Activated CD8-positive, alpha-beta T cell treated with anti-CD3 and anti-CD28 coated beads for 36 hours (primary cell): ENCODE measurements at places on chromosomes 13 and 19. TPM values are rescaled to one million over a fixed set of nuclear protein-coding genes. Genes with fewer than 3 reads are reported as not detected.

The FAM216B gene
- not detected for total RNA-seq

DNA sequence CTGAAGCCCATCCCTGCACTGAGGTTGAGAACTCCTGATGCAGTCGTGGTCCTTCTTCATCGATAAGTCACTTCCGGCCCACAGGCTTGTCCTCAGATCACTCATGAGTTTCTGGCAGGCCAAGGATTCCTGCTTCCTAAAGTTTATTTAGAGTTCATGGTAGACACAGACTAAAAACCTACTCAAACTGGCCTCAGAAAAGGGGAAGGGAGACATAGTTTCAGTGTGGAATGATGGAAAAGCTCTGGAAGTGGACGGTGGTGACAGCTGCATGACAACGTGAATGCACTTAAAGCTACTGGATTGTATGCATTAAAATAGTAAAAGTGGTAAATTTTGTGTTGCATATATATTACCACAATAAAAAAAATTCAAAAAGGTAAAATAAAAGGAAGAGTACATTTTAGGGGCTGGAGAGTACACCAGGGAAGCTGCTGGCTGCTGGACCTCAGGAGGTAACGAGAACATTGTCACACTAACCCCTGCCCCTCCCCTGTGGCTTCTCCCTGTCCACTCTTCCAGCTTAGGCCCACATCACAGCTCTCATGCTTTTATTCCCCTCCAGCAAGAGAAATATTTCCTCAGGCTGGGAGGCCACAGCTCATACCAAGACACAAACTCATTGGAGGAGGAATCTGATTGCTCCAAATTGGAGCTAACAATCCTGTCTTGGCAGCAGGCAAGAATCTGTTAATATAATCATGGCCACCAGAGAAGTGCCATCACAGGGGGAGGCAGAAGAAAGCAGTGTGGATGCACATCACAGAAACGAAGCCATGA, 741.0 kb downstream of the UQCRFS1 start:
- H3K4me3 ChIP-seq: no peak overlapping the region
- no peaks in the 10 kb centered on the region for H3K36me3 ChIP-seq
- H3K4me1 ChIP-seq: peaks cover 20% of the 10 kb centered on the region
- DNase-seq: no peak

DNA sequence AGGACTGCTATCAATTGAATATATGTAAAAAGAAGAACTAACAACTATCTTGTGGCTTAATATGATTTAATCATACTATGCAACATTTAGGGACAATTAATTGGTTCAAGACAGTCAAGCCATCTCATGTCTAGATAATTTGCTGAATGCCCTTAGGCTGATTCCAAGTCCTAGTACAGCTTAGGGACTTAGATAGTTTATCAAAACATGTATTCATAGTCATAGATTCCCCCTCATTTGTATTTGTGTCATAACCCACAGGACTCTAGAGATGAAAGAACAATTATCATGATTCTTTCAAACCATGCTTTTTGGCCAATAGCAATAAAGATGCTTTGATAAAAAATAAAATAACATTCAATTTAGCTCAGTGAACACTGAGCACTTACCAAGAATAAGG, 607.6 kb downstream of the SLITRK1 start:
- no peaks in the 10 kb centered on the region for H3K4me1 ChIP-seq
- no peak for DNase-seq
- H3K4me3 ChIP-seq: no peak overlapping the region
- H3K27ac ChIP-seq: no peak overlapping the region
- no peaks in the 10 kb centered on the region for H3K36me3 ChIP-seq

- H3K27me3 ChIP-seq: no peaks in the 10 kb centered on the region
- DNase-seq: no peak
- H3K4me3 ChIP-seq: no peak overlapping the region
Measured at GRCh38 chr13:32902874-32903273, 113.3 kb upstream of the KL start.

The MATK gene
- total RNA-seq: 37.6 TPM

The ZNF135 gene
- total RNA-seq: 1.2 TPM

GRCh38 chr19:16829010-16829821, at the start of gene SIN3B:
Gene SIN3B, plus strand, starts transcription at chr19:16829398. Its CDS starts 23 bp downstream, at chr19:16829421.
- peaks cover 24% of the 10 kb centered on the region for H3K4me1 ChIP-seq
- peak within 1 kb of the TSS; percentile 88 for H3K27ac ChIP-seq
- H3K4me3 ChIP-seq: peak within 1 kb of the TSS; percentile 85
- H3K27me3 ChIP-seq: peaks cover 18% of the 10 kb centered on the region
- H3K36me3 ChIP-seq: peaks cover 20% of the 10 kb centered on the region

The KLK12 gene
- total RNA-seq: not detected

GRCh38 chr19:11483366-11484111, 2.7 kb upstream of the ELAVL3 start:
- no peak for DNase-seq
- H3K4me1 ChIP-seq: peaks cover 18% of the 10 kb centered on the region
- no peak overlapping the region for H3K27ac ChIP-seq

DNA sequence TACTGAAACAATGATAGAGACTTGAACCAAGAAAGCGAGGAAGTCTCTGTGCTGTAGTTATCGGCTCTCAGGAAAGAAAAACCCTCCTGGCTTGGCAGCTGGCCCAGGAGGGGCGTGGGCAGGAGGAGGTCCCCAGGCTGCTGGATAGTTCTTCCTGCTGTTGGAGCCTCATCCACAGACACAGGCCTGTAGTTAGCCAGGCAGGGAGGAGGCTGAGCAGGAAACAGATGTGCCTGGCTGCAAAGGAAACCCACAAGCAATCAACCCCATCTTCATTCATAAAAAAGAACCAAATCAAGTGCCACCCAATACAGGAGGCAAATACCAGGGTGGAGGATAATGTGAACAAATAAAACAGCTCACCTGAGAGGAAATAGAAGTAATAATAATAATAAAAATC, 86.2 kb downstream of the IRS2 start:
- peaks cover 12% of the 10 kb centered on the region for H3K4me1 ChIP-seq
- H3K27me3 ChIP-seq: peaks cover 18% of the 10 kb centered on the region
- H3K4me3 ChIP-seq: no peak overlapping the region
- DNase-seq: no peak
- no peaks in the 10 kb centered on the region for H3K36me3 ChIP-seq

- no peak overlapping the region for H3K4me3 ChIP-seq
- no peaks in the 10 kb centered on the region for H3K4me1 ChIP-seq
Measured at GRCh38 chr13:34064456-34065205, 246.7 kb downstream of the RFC3 start.

The DCLK1 gene
- not detected for total RNA-seq

The SHISA7 gene
- total RNA-seq: not detected

DNA sequence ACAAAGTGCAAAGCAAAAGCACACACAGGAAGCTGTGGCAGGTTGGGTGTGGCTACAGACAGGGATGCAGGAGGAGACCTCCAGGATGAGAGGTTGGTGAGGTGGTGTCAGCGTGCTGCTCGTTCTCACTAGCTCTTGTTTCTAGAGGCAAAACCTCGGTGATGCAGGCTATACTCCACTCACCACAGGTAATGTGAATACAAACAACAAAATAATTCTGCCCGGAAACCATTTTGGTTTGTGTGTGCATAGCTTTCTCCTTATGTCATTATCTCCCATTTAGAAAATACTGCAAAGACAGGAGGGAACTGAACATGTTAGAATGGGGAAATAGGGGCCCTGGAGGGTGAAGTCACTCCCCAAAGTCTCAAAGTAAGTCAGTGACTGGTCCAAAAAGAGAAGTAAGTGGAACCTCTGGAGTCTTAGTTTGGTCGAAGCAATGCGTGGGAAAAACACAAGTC, 9.4 kb downstream of the LCP1 start:
- peak overlapping the region; percentile 75 for H3K4me3 ChIP-seq
- H3K4me1 ChIP-seq: peaks cover 92% of the 10 kb centered on the region
- peaks cover 90% of the 10 kb centered on the region for H3K36me3 ChIP-seq
- peak overlapping the region; percentile 90 for H3K27ac ChIP-seq
- peak; percentile 77 for DNase-seq
